ENCODE measurements at places on chromosomes 6 and 20.

DNA sequence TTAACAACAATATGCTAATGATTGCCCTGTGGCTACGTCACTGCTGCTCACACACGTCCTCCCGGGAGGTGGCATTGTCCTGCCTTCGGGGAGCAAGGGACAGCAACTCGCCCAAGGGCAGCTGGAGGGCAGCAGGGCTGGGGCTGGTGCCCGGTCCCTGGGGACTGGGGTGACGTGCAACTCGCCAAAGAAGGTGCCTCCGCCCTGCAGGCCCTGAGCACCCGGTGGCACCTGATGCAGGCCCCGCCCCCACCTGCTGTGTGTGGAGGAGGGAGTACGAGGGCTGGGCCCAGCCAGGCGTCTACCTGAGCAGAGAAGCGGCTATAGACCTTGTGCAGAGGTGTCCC is 64.8 kb upstream of the SLCO4A1 start:
- no peak for DNase-seq

DNA sequence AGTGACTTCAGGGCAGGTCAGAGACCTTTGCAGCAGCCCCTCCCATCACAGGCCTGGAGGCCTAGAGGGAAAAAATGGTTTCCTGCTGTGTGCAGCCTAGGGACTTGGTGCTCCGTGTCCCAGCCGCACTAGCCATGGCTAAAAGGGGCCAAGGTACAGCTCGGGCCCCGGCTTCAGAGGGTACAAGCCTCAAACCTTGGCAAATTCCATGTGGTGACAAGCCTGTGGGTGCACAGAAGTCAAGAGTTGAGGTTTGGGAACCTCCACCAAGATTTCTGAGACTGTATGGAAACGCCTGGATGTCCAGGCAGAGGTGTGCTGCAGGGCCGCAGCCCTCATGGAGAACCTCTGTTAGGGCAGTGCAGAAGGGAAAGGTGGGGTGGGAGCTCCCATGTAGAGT is 34.0 kb downstream of the UBE3D start:
- DNase-seq = no peak

GRCh38 chr20:64065974-64066343 is 3.0 kb downstream of the TCEA2 start:
- DNase-seq = no peak

DNA sequence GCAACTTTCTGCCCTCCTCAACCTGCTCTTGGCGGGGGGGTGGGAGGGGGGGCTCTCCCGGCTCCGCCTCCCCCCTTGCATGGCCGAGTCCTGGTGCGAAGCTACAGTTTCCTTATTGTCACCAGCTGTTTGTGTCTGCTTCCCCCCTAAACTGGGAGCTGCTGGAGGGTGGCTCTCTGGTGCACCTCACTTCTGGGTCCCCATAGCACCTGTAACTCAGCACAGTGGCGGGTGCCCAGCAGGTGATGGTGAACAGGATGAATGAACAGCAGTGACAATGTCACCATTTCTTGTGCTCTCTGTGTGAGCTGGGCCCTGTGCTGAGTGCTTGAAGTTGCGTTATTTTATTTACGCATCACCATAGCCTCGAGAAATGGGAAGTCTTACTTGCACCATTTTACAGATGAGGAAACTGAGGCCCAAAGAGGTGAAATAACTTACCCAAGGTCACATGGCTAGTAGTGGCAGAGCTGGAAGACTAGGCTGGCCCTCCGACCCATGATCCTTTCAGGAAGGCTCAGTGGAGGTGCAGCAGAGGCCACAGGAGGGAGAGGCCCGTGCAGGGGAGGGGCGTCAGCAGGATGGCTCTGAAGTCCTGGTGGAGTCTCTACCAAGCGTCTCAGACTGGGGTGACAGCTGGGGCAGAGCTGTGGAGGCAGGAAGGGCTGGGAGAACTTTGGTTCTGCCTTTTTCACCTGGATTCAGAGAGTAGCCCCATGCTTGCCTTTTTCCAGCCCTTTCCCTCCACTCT is 41.8 kb downstream of the SRC start:
- no peak for DNase-seq

DNA sequence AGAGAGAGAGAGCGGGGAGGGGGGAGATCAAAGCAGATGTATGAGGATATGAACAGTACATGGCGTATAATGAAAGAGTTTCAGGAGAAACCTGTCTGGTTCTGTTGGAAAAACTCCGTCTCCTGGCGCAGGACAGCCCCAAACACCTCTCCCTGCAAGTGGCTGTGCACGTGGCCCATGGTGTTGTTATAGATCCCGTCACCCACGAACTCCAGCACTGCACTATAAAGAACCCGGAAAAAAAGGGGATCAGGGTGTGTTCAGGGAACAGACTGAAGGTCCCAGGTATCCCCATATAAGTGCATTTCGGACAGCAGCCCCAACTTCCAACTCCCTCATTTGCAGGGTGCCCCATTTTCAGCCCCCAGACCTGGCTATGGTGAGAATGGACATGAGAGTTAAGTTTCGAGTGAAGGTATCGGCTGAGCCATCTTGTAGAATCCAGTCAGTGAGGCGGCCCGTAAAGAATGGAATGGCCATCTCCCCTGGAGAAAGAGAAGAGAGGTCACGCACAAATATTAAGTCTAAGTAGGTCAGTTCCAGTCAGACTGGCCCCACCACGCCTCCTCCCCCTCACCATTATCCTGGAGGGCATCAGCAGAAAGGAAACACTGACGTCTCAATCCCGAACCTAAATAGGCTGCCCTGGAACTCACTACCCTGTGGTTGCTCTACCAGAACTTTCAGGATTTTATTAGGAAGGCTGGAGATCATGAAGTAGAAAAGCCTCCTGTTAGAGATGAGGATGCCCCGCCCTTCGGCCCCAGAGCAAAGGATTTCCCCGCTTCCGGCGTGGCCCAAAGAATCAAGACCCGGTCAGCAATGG is 1.3 kb downstream of the TAP1 start:
- no peak for DNase-seq

DNA sequence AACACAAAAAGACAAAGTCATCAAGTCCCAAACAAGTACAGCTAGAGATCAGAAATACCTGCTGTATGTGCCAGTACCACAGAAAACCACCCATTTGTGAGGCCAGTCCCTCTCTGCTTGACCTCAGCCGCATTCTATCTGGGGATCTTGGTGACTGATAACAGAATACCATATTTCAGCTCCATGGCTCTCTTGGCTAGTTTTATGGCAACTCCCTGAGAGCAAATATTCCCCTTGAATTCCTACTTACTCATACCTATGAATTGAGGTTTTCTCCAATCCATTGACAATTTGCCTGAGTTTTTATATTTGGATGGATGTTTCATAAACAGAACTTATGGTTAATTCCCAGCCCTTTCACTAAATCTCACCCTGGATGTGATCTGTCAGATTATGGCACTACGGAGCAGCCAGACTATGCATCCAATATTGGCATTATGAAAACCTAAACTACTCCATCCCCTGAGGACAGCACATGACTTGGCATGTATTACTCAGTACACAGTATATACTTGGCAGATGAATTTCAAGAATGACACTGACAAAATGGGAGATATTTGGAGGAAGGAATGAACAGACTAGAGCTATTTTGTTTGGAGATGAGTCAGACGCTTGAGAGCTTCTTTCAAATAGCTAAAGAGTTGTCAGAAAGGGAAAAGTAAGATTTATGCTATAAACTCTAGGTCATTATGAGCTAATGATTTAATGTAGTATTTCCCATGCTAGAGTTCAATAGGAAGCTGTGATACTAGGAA is 95.7 kb downstream of the PRDM1 start:
- no peak for DNase-seq

DNA sequence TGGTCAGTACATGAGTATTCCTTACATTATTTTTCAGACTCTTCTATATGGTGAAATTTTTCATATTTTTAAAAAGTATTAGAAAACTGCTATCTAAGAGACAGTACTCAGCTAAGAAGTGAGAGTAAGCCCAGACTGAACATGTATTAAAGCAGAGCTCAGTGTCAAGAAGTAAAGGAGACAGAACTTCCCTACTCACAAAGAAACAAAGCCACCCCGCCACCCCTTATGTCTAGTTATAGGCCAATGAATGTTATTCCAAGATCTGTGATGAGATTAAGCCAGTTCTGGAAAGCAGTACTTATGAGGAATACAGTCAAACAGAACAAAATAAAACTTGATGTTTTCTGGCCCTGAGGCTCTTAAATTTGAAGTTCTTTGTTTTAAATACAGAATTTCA is 114.5 kb downstream of the RNGTT start:
- no peak for DNase-seq

- DNase-seq = peak; percentile 72
These were observed 94.5 kb upstream of the VSTM2L start for GRCh38 chr20:37808233-37809070.

DNA sequence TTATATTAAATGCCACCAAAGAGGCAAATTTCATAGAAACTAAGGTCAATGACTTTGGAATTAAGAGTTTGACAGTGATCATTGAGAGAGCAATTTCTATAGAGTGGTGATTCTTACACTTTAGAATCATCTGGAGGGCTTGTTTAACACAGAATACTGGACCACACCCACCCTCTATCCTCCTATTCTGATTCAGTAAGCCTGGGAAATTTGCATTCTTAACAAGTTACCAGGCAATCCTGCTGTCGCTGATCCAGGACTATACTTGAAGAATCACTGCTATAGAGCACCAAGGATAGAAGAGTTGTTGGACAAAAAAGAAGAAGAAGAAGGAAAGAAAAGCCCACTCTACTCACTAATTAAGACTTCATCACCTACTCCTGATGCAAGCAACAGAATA is 21.3 kb upstream of the TBX18 start:
- DNase-seq = no peak

- no peak for DNase-seq
These were observed 165.6 kb upstream of the OGFRL1 start for GRCh38 chr6:71123051-71123450.

- DNase-seq = no peak
These were observed 11.4 kb downstream of the MYLK4 start for GRCh38 chr6:2739335-2739734.

DNA sequence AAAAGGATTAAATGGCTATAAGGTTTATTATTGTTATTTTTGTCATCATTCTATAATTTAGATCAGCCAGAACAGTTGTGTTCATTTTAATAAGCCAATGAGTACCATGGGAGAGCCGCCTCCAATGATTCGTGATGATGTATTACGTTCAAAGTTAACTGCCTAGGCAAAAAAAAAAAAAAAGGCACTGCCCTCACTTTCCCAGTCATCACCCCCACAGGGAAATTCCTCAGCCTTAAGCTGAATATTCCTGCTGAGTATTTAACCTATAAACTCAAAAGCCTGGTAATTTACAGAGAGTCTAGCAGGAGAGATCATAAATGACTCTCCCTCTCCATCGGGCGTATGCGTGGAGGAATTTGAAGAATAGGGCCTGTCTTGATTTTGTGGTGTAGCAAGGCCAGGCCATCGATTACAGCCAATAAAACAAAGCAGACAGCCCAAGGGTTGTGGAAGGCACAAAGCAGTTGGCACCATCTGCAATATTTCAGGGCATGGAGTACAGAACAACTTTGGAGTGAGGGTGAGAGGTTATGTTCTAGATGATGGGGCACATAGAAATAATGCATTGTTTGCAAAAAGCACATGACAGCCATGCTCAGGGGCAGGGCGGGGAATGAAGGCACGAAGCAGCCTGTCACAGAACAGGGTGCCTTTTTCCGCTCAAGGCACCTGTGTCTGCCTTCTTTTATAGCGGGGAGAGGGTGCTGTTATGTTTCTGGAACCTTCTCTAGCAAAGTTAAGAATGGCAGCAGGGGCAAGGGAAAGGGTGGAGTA is 138.2 kb upstream of the DTNBP1 start:
- DNase-seq = no peak

- peak; percentile 75 for DNase-seq
These were observed 73.1 kb downstream of the HIVEP2 start for GRCh38 chr6:142871910-142872331.

DNA sequence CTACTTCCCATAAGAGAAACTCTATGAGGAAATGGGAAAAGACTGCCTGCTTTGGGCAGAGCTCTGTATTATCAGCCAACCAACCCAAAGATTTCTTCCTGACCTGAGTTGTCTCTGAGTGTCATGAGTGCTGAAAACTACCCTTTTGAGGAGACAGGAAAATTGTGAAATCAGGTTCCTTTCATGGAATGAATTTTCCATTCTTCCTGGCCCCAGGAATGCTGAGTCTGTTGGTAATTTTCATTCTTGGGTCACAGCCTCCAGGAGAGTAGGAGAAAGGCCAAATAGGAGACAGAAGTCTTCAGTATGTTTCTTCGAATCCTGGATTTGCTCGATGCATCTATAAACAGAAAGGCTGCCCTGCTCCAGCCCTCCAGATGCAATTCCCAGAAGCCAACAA is 53.6 kb downstream of the SCML4 start:
- no peak for DNase-seq

GRCh38 chr6:105875974-105876640 is 210.0 kb upstream of the PRDM1 start:
- DNase-seq = no peak

DNA sequence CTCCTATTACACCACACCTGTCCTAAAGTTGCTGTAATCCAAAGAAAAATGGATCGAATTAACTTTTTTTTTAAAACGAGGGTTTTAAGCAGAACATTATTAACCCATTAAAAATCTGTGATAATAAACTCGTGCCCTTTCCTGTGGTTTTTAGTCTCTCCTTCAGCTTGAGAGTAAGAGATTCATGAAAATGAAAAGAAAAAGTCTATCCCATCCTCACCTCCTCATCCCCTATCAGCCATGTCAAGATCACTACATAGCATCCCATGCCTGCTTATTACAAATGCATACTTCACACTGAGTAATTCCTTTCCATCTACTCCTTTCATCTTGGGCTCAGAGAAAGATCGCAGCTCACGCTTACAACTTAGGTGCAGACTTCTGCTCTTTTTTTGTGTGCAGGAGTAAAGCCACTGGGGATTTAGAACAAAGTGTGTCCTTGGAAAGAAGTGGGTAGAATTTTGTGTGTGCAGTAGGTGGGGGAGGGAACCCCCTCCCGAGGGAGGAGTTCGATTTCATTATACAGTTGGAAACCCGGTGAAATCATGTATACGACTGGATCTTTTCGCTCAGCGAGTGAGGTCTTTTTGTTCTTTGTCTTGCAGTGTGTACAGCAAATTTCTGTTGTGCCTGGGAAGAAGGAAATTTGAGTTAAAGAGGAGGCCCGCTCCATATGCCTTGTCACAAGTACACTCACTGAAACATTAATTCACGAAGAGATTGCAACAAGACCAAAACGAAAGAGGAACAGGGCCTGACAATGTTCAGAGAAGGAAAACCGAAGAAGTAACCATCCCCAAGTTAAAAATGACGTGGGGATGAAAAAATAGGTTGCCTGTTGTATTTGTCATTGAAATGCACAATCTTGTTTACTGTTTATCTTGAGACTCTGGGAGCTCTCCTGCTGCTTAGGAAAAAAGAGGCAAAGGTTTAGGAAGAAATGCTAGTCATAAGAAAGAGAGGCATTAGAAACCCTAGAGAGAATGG is 146.5 kb upstream of the ZNF217 start:
- no peak for DNase-seq

- DNase-seq = no peak
These were observed 8.8 kb upstream of the CD93 start for GRCh38 chr20:23094927-23095326.

DNA sequence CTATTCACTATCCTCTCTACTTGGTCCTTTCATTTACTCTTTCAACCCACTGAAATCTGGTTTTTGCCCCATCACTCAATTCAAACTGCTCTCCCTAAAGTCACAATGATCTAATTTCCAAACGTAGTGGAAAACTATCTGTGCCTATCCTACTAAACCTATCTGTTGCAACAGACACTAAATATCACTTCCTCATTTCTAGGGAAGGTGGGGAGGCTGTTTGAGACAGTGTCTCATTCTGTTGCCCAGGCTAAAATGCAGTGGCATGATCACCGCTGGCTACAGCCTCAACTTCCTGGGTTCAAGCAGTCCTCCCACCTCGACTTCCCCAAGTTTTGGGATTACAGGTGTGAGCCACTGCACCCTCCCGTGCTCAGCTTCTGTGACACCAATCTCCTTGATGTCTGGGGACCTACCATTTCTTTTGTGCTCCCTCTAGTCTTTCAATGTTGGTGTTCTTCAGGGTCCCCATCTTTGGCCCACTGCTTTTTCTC is 8.8 kb downstream of the RANBP9 start:
- DNase-seq = peak; percentile 16

Measured in globus pallidus (tissue), 1 donor.